ENCODE measurements at places on chromosomes 12 and 14. TPM values are rescaled to one million over a fixed set of nuclear protein-coding genes. Genes with fewer than 3 reads are reported as not detected.

- no peak for DNase-seq
Measured at GRCh38 chr12:91513313-91513712, 330.7 kb upstream of the DCN start.

- no peak for DNase-seq
Measured at GRCh38 chr12:95118788-95119179, 45.4 kb upstream of the NR2C1 start.

DNA sequence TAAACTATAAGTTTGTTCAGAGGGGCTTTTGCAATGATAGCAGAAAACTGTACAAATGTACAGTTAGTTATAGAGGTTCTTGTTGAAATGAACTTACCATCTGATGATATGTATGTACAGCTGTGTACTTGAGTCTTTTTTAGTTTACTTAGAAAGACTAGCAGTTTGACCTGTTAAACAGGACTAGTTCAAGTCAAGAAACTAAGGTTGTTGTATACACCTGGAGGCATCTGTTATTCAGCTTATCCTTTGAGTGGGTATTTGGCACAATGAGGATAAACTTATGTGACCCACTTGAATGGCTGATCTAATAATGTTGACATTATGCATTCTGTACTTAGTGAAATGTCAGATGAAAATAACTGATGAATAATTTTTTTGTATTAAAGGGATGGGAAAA lies 13.4 kb downstream of the MTERF2 start:
- no peak for DNase-seq

DNA sequence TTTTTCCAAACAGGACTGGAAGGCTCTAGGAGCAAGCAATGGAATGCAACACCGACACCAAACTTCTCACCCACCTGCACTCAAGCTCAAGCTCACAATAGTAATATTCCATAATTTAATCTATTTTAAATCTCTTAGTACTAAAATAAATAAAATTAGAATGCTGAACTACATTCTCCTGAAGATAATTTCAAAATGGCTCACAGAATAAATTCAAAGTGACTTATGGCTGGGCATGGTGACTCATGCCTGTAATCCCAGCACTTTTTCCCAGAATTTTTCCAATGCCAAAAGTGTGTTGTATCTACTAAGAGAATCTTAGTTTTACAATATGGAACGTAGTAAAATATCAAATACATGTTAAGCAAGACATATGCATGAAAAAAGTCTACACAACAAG lies 31.5 kb downstream of the DUSP16 start:
- no peak for DNase-seq

- peak; percentile 60 for DNase-seq
Measured at GRCh38 chr12:124940393-124941169, 26.1 kb upstream of the UBC start.

- DNase-seq: no peak
Measured at GRCh38 chr14:24334431-24335291, at the start of gene ADCY4. Gene ADCY4, minus strand, starts transcription at chr14:24335071. Its CDS starts 419 bp downstream, at chr14:24334652.

GRCh38 chr12:25269701-25270100 lies 19.0 kb upstream of the KRAS start:
- no peak for DNase-seq

The CRIP2 gene
- 196 TPM for polyA plus RNA-seq

The GPR84 gene
- 0.17 TPM for polyA plus RNA-seq

The NEMP1 gene
- polyA plus RNA-seq: 25.3 TPM

The CLEC4A gene
- 1.9 TPM for polyA plus RNA-seq

All from right renal pelvis (tissue), 4 donors.